ENCODE measurements at places on chromosomes 7 and 10. TPM values are rescaled to one million over a fixed set of nuclear protein-coding genes. Genes with fewer than 3 reads are reported as not detected.

DNA sequence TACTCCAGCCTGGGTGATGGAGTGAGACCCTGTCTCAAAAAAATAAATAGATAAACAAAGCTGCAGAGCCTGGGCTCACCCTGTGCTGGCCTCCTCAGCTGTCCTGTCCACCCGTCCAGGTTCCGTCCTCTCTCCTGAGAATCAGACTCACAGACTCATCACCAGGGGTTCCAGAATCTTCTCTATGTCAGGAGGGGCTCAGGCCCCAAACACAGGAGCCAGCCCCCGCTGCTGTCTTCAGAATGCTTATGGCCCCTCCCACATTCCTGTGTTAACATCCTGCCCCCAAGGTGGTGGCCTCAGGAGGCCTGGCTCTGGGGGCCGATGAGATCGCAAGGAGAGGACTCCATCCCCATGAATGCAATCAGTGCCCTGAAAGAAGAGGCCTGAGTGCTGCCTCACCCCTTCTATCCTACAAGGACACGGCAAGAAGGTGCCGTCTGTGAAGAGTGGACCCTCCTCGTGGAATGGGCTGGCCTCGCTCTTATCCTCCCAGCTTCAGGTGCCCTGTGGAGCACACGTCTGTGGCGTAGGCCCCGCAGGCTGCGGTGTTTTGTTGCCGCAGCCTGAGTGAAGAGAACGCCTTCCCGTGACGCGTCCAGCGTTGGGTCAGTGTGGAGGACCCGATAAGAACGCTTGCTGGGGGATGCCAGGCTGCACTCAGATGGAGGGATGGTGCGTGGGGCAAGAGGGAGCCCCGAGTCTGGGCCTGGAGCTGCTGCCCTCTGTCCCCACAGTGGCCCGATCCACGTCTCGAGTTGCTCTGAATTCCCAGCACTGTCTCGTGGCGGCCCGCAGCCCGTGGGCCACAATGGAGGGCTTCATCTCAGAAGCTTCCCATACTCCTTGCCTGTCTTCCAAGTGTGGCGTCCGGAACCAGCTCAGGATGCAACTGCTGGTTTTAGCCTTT is 77.1 kb downstream of the INPP5A start:
- no peaks in the 10 kb centered on the region for H3K36me3 ChIP-seq
- H3K4me1 ChIP-seq = no peaks in the 10 kb centered on the region
- H3K27ac ChIP-seq = no peak overlapping the region
- DNase-seq = no peak
- no peak overlapping the region for H3K4me3 ChIP-seq

DNA sequence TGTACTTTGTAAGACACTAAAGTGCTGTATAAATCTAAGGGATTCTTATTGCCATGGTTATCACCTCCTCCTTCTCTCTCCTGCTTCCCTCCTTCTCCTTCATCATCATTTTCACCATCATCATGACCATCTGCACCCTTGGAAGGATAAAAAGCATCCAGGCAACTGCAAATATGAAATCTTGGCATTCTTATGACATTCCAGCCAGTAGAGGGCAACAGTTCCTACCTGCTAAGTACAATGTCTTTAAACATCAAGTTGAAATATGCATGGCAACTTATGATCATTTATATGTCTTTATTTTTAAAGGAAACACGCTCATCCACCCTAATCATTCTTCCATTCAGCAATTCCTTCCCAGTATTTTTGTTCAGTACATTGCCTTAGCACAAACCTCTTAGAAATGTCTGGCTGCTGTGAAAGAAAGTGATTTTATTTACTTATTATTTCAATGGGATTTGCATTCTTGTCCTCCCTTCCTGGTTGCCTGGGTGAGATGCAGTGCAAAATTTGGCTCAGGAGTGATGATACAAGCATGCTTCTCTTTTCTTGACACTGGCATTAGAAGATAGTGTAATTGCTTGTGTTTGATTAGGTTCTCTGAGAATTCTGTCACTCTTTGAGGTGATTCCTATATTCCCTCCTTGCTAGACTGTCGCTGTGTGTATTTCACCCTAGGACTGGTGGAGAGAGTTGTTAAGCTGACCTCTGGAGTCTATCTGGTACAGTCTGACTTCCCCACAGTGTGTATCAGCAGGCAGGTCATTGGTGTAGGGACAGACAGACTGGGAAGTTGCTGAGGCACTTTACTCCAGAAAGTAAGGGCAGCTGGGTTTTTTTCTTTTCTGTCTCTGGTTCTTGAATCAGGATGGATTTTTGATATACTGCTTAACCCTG is 188.5 kb upstream of the BMPER start:
- DNase-seq = no peak
- H3K27ac ChIP-seq = no peak overlapping the region
- H3K4me3 ChIP-seq = no peak overlapping the region

The TMEM130 gene
- total RNA-seq = not detected

- no peaks in the 10 kb centered on the region for H3K36me3 ChIP-seq
- no peak overlapping the region for H3K27ac ChIP-seq
- H3K4me1 ChIP-seq = no peaks in the 10 kb centered on the region
- no peak for DNase-seq
- no peaks in the 10 kb centered on the region for H3K27me3 ChIP-seq
Measured at GRCh38 chr10:21212348-21212747, 313.1 kb downstream of the SKIDA1 start.

DNA sequence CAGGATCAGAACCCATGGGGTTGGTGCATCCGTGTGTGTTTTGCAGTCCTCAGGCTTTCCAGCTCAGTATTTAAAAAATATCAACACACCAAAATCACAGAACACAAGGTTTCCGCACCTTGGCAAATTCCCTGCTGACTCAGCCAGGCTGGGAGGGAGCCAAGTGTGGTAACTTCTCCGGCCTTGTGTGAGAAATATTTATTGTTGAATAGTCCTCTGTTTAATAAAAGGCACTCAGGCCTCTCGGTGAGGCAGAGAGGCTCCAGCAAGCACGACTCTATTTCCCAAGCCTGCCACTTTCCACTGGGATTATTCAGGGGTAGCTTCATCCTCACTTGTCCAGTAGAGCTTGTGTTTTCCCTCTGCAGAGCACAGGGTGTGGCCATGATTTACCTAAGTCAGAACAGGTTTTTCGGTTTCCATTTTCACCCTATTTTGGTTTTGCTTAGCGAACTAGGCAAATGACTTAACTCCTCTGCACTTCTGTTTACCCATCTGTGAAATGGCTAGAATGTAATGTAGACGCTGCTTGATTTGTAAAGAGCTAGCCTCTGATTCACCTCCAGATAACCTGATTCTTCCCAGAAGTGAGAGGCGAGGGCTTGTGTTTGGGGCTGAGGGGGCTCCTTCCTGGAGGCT is 13.0 kb upstream of the CHST15 start:
- H3K27ac ChIP-seq = peak overlapping the region; percentile 15
- peak; percentile 84 for DNase-seq
- H3K4me1 ChIP-seq = no peaks in the 10 kb centered on the region
- no peak overlapping the region for H3K4me3 ChIP-seq
- no peaks in the 10 kb centered on the region for H3K36me3 ChIP-seq

- no peak for DNase-seq
- no peak overlapping the region for H3K4me3 ChIP-seq
- no peaks in the 10 kb centered on the region for H3K36me3 ChIP-seq
Measured at GRCh38 chr7:46654546-46655443, 733.7 kb upstream of the IGFBP3 start.

- H3K4me1 ChIP-seq = no peaks in the 10 kb centered on the region
- no peaks in the 10 kb centered on the region for H3K27me3 ChIP-seq
- DNase-seq = no peak
- H3K36me3 ChIP-seq = no peaks in the 10 kb centered on the region
Measured at GRCh38 chr7:113768387-113768786, 150.4 kb downstream of the PPP1R3A start.

DNA sequence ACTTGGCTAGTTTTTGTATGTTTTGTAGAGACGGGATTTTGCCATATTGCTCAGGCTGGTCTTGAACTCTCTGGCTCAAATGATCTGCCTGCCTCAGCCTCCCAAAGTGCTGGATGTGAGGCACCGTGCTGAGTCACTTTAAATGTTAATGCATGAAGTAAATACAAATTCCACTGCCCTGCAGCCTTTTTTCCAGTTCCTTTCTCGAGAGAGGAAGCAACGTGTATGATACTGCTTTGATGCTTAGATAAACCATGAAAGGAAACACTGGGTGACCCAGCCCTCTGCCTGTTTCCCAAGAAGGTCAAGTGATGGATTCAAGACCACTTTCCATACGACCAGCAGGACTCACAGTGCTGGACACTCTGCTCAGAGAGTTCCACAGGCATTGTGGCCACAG is 11.3 kb upstream of the MRPS24 start:
- H3K27ac ChIP-seq = no peak overlapping the region
- H3K27me3 ChIP-seq = no peaks in the 10 kb centered on the region
- peaks cover 48% of the 10 kb centered on the region for H3K36me3 ChIP-seq
- H3K4me3 ChIP-seq = no peak overlapping the region
- DNase-seq = no peak

The RGR gene
- not detected for total RNA-seq

DNA sequence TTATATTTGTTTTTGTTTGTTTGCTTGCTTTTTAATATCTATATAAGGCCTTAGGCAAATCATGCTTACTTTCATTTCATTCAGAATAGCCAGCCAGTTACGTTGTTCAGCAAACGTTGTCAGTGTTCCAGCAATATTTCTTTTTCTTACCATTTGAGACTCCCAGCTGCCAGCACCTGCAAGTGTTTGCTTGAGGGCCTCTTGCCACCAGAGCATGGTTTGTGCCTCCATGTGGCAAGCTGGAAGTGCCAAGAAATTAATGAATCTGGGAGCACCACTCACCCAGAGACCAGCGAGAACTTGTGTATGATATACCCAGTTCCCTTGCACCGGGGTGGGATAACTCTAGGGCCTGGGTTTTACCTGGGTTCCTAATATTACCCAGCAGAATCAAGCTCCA is 177.1 kb upstream of the CSTF2T start:
- no peaks in the 10 kb centered on the region for H3K27me3 ChIP-seq
- H3K4me1 ChIP-seq = no peaks in the 10 kb centered on the region
- DNase-seq = no peak
- H3K27ac ChIP-seq = no peak overlapping the region
- no peaks in the 10 kb centered on the region for H3K36me3 ChIP-seq

The ELAPOR2 gene
- 3.2 TPM for total RNA-seq

DNA sequence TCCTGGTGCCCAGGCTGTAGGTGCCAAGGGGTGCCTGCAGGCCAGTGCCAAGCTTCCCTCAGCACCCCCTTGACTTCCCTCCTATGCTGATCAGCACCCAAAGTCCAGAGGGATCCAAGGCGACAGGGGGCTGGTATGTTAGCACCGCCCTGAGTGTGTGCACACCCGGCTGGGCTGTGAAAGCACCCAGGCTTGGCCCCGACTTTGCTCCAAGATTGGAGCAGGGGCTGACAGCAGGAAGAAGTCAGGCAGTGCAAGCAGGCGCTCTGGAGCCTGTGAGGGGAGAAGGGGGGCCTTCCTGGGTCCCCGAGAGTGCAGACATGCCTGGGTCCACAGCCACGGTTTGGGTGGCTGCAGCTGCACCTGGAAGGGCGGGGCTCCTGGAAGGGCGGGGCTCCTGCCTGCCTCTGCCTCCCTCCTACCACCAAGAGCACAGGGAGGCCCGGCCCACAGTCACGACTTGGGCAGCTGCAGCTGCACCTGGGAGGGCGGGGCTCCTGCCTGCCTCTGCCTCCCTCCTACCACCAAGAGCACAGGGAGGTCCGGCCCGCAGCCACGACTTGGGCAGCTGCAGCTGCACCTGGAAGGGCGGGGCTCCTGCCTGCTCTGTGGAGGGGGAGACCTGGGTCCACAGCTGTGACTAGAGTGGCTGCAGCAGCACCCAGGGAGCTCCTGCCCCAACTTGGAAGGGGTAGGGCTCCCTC is 30.2 kb upstream of the ZMYND11 start:
- no peak overlapping the region for H3K27ac ChIP-seq
- no peaks in the 10 kb centered on the region for H3K36me3 ChIP-seq
- H3K4me1 ChIP-seq = no peaks in the 10 kb centered on the region
- DNase-seq = no peak

GRCh38 chr10:33809732-33810131 is 475.3 kb upstream of the NRP1 start:
- H3K4me3 ChIP-seq = no peak overlapping the region
- H3K4me1 ChIP-seq = peaks cover 4% of the 10 kb centered on the region
- no peak overlapping the region for H3K27ac ChIP-seq
- H3K36me3 ChIP-seq = no peaks in the 10 kb centered on the region
- no peaks in the 10 kb centered on the region for H3K27me3 ChIP-seq

The NYAP1 gene
- 0.74 TPM for total RNA-seq

The HOXA1 gene
- total RNA-seq = not detected

DNA sequence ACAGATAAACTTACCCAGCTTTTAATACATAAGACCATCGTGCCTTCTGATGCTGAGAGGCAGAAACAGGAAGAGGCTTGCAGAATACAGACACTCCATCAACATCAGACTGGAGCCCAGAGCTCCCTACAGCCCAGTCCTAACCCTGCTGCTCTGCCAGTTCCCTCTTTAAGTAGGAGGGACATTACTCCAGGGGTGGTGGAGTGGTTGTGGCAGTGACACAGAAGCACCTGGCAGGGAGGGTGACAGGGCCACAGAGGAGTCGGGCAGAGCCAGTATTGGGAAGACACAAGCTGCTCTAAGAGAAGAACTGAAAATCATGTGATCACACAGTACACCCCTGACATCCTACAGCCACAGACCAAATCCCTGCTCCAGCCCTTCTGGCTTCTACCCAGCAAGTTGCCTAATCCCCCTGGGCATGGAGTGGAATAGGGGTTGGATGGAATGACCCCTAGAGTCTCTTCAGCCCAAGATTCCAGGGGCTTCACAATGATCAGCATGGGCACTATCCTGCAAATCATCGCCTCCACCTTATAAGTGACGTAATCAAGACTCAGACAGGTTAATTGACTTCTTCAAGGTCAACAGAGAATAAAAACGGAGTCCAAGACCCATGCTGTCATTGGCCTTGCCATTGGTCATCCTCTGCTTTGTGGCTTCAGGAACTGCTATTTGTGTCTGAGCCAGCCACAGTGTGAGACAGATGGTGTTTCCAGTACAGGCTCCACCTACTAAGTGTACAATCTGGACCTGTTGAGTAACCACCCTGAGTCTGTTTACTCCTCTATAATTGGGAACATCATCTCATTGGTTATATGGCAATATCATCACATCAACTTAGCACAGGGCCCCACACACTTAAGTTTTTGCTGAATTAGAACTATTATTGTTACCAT is 61.1 kb upstream of the ZMIZ1 start:
- no peak overlapping the region for H3K27ac ChIP-seq
- no peaks in the 10 kb centered on the region for H3K27me3 ChIP-seq
- no peaks in the 10 kb centered on the region for H3K4me1 ChIP-seq
- DNase-seq = no peak

DNA sequence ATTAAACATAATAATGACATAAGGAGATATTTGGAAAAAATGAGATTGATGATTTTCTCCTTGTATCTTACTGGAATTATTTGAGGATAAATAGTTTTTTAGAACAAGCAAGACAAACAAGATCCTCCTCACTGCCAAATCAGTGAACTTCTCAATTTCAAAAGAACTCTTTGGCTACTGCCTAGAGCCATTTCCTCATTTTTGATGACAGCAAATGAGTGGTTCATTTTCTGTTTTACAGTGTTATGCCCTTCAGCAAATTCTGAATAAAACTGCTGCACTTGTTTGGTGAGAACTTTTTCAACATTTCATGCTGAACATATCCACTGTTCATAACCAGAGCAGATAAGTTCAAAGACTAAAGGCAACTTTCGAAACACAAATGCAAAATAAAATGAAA is 42.5 kb upstream of the AHR start:
- no peaks in the 10 kb centered on the region for H3K36me3 ChIP-seq
- DNase-seq = no peak
- no peaks in the 10 kb centered on the region for H3K4me1 ChIP-seq
- H3K27ac ChIP-seq = no peak overlapping the region
- H3K27me3 ChIP-seq = no peaks in the 10 kb centered on the region
- H3K4me3 ChIP-seq = no peak overlapping the region

The MOSPD3 gene
- 19.1 TPM for total RNA-seq

The STOX1 gene
- total RNA-seq = 0.12 TPM
